NCI-H460 (cell line): ENCODE measurements at places on chromosomes 13 and 19.

DNA sequence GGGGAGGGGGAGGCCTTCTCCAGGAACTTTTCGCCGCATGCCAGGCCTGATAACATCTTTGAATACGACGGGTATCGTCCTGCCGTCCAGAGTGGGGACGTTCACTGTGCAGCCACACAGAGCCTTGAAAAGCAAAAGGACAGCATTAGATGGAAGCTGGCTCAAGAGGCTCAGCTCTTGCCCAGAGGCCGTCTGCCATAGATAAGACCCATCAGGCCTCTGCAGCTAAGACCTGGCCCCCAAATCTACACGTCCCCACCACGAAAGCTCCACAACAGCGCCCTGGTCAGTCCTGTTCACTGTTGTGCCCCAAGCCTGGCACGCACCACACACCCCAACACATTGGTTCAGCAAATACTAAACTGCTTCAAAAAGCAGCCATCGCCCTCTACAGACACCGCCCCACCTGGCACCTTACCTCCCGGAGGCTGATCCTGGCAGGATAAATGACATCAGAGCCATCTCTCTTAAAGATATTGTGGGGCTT, 2.1 kb downstream of the DNAJB1 start:
- DNase-seq, result no peak

- DNase-seq, result no peak
Measured at GRCh38 chr13:113796211-113796963, 37.4 kb downstream of the TMEM255B start.

DNA sequence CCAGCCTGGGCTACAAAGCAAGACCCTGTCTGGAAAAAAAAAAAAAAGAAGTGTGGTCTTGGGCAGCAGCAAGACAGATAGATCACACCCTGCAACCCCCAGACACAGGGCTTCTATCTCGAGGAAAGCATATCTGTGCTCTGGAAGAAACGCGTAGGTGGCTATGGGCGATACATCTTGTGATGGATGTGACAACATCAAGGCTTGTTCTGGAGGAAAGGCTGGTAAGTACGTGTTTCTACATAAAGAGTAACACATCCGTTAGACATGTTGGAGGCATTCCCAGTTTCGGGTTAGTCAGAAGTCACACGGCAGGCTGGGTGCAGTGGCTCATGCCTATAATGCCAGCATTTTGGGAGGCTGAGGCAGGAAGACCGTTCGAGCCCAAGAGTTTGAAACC, 6.6 kb upstream of the DHDH start:
- no peak for DNase-seq

DNA sequence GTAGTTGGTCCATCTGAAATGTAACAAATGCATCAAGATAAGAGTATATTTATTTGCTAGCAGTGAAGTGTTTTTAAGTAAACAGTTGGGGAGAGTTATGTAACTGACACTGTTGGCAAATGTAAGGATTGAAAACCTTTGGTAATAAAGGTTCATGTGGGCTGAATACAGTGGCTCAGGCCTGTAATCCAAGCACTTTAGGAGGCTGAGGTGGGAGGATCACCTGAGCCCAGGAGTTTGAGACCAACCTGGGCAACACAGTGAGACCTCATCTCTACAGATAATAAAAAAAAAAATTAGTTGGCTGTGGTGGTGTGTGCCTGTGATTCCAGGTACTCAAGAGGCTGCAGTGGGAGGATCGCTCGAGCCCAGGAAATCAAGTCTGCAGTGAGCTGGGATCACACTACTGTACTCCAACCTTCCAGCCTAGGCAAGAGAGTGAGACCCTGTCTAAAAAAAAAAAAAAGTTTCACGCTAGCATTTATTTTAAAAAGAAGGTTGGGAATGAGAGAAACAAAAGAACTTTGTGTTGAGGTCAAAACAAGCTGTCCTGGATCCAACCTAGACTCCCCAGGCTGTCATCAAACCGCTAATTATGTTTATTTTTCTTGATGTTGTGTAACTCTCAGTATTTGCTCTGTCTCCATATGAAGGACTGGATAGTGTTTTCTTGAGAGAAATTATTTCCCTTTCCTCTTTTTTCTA, 20.7 kb downstream of the SETDB2 start:
- DNase-seq, result no peak

DNA sequence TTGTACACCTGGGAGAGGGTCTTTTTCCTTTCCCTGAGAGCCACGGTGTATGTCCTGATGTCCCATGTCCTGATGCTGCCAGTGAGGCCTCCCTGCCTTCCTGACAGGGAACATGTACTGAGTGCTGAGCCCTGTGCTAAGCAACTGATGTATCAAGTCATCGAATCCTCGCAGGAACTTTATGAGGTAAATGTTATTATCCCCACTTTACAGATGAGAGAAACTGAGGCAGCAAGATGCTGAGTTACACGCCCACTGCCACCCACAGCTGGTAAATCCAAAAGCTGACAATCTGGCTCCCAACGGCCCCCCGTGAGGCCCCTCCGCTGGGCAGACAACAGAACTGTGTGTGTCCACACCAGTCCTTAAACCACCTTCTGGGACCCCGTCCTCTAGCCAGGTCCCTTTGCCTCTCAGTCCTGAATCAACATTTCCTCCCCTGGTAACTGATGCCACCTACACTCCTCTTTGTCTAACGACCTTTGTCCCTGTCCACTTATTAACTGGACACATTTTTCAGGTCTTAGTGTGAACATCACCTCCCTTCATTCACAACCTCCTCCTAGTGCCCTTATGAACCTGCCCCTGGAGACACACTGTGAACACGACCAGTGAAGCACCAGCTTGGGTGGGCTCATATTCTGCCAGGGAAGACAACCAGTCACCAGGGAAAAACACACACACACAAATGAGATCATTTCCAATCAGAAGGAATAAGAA, 5.4 kb upstream of the VSIG10L start:
- no peak for DNase-seq

DNA sequence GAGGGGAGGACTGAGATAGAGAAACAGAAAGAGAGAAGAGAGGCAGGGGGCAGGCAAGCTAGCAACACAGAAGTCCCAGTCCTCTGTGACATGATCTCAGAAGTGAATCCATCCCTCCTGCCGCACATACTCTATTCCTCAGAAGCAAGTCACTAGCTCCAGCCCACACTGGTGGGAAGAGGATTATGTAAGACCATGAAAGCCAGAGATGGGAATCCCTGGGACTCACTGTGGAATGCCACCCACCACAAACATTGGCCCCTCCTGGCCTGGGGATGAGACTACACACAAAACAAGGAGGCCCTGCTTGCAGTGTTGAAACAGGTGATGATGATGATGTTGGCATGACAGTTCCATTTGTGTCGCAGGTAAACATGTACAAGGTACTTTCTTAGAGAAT, 419.9 kb downstream of the IRS2 start:
- DNase-seq, result no peak

DNA sequence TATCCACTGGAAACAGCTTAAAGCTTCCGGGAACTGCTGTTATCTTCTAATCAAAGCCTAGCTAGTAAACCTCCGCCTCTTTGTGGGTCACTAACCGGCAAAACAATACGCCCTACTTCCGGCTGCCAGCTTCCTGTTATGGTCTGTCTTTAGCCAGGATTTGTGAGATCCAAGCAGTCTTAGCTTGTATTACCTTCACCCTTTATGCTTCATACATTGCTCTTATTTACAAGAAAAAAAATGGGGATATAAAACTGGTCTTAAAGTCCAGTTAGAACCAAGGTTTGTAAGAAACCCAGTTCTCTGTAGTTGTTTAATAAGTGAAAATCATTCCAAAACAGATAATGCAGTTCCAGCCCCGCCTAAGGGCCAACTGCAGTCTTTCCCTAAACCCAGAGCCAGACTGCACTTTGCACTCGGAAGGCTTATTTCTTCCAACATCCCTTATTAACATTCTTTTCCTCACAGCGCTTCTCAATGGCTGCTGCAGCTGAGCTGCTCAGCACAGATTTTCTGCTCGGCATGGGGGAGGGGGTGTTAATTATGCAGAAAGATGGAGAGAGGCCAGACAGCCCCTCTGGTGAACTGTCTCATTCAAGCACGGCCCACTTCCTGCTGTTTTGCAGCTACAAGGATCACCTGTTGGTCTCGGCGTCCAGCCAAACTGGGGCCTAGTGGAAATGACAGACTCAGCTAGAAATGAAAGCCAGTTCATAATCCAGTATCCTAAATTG, 368.4 kb downstream of the KLF12 start:
- DNase-seq, result no peak

DNA sequence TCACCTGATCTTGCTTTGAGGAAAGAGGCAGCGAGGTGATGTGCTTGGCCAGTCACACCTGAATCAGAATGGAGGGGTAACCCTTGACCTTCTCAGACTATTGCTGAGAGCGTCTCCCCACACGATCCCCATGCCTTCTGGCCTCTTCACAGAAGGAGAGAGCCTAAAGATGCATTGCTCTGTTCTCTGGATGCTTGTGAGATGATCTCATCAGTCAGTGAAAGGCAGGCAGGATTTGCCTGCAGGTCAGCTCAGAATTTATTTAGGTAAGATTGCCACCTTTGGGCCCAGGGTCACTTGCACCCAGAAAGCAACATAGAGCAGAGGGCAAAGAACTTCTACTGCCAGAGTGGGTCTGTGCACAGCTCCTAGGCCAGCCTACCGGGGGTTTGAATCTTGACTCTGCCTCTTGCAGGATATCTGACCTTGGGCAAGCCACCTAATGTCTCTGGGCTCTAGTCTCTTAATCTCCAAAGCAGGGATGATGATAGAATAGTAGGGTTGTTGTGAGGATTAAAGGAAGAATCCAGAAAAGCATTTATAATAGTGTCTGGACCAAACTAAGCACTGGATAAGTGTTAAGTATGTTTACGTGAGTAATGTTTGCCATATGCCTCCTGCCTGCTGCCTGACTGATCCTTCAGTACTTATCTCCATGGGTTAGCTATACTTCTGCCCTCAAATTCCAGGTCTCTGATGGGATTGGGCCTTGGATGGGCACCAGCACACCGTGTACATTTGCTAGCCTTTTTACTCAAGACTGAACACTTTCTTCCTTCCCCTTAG, 8.4 kb upstream of the FLT1 start:
- no peak for DNase-seq

DNA sequence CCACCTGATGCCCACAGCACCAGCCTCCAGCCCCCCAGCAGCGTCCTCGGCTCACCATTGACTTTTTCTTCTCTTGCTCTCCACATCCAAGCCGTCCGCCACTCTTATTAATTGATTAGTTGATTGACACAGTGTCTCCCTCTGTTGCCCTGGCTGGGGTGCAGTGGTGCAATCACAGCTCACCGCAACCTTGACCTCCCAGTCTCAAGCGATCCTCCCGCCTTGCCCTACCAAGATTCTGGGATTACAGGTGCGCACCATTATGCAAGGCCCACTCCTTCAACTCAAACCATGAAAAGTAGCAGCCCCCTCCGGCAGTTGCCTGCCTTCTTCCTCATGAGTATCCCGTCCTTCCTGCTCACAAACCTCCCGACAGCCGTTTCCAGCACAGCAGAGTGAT, 921 bp upstream of the TEX29 start:
- no peak for DNase-seq

GRCh38 chr13:85266331-85266730, 532.9 kb downstream of the SLITRK6 start:
- no peak for DNase-seq

DNA sequence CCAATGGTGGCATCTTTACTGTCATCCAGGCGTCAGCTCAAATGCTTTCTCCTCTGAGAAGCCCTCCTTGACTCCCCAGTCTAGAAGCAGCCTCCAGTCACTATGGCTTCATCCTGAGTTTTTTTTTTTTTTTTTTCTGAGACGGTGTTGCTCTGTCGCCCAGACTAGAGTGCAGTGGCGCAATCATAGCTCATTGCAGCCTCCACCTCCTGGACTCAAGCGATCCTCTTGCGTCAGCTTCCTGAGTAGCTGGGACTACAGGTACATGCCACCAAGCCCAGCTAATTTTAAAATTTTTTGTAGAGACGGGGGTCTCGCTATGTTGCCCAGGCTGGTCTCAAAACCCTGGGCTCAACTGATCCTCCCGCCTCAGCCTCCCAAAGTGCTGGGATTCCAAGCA, 4.2 kb downstream of the NRTN start:
- no peak for DNase-seq

GRCh38 chr13:33172911-33173310, 112.6 kb downstream of the STARD13 start:
- no peak for DNase-seq

DNA sequence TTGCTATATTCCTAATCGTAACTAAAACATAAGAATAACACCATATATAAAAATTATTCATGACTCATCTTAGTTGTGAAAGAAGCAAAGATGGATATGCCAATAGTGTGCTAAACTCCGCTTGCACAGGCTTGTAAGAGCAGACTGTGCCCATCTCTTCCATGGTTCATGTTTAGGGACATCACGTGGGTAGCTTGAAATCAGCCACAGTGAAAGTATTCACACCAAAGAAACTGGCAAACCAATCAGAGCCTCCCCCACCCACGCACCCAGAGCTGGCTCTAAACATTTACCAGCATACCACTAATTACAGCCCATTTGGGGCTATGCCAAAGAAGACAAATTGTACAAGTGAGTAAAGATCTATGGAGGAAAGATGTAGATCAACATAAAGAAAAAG, 147.5 kb downstream of the DIAPH3 start:
- DNase-seq, result no peak

DNA sequence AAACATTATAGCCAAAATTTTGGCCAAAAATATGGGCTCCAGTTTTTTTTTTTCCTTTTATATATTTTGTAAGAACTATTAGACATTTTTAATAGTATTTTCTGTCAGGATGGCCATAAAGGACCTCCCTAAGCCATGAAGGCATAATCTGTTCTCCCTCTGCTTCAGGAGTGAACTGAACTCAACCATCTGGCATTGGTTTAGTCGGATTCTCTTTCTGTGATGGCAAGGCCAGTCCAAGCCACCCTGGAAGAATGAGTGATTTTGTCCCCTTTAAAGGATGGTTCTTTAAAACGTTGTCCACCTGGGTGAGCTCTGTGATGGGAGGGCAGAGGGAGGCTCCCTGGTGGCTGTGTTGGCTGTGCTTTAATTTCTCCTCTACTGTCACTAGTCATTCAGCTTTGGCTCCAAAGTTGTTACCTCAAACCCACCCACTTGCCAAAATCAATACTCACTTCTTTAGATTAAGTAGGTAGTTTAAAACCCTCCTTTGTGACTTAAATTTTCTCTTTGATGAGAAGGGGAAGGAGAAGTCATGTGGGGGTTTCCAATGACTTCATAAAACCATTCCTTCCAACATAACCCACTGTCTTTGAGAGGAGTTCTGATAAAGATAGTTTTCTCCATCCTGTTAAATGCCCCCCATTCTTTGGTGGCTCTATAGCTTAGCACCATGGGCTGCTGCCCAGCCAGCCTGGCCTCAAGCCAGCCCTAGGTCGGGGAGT, 4.4 kb downstream of the TNFRSF19 start:
- no peak for DNase-seq

DNA sequence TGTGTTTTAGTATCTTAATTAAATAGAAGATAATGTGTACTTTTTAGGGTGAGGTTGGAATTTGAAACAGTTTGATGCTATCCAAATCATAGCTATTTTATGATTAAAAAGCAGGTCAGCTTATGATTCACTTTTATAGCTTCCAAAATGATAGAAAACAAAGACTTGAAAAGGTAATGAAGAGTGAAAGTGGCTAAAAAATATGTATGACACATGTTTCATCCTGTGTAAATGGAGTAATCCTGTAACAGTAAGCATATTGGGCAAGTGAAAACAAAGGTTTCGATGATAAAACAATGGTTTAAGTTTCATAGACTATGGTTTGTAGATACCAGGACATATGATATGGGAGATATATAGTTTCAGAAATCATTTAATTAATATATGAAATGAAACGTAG, 456.2 kb downstream of the PCDH20 start:
- DNase-seq, result no peak
